C1 segment of cervical spinal cord (tissue), 14 donors: ENCODE measurements at places on chromosomes 3 and 15.

- no peak for DNase-seq
These were observed 686.5 kb upstream of the GOLIM4 start for GRCh38 chr3:168782193-168782592.

DNA sequence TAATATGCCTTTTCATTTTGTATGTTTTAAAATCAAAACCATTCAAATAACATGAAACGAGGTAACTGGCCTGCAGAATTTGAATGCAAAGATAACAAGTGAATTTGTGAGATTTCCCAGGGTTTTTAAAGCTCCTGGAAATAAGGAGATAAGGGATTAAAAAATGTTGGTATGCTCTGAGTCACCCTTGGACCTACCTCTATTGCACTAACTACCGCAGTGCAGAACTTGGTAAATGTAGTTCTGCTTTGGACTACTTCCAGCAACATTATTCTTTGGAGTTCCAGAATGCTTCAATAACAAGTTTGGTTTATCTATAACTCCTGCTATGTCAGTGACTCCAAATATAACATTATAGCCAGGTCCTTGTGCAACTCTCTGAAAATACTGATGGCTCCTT lies 201.7 kb downstream of the GAP43 start:
- no peak for DNase-seq

DNA sequence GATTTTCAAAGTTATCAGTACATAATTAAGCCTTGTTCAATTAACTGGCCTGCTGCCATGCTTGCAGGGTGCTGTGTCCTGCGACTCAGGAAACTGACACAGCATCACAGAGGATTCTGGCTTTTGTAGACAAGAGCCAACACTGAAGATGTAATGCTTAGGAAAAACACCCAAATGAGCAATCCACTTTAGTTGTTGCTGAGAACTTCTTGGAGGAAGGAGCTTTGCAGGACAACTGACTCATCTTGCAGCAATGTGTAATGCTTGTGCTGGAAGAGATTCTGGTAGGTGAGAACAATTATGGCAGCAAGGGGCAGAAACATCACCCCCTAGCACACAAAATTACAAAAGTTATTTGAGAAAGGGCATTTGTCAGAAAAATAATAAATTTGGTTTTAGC lies 67.6 kb downstream of the NLGN1 start:
- no peak for DNase-seq

DNA sequence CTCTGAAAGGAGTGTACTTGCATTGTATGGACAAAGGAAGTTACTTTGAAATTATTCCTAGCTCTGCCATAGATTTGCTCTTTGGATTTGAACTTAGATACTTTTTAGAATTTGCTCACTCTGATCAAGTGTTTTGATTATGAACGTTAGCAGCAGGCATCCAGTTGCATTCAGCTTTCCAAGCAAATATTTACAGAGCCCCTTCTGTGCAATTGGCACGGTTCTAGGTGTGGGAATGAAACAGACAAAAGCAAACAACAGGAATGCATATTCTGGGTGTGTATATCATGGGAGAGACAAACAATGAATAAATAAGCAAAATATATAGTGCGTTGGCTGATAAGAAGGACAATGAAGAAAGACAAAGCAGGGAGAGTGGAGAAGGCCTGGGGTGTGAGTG lies 125.5 kb upstream of the ADAMTS9 start:
- DNase-seq: no peak

DNA sequence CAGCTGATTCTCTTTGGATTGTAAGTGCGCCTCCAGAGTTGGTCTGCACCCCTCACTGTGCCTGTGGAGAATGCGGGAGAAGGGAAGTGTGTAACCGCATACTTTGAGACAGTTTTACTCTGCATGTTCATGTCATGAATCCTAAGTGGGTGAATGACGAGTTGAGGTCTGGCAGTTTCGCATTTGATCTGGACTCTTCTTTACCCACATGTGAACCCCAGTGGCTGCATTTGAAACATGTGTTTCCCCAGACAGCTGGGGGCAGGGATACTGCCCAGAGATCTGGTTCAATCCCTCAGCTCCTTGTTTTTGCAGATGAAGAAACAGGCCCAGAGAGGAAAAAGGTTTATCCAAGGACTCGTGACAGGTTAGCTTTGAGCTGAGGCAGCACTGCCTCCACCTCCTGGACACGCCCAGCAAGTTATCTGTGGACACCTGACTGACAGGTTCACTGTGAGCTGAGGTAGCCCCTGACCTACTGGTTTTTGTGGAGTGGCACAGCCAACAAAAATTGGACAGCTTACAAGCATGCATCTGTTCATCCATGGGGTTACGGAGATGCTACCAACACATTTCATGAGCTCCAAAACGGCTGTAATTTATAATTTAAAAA lies 207.3 kb downstream of the XXYLT1 start:
- DNase-seq: no peak
